ENCODE measurements at places on chromosomes 4 and X. TPM values are rescaled to one million over a fixed set of nuclear protein-coding genes. Genes with fewer than 3 reads are reported as not detected.

DNA sequence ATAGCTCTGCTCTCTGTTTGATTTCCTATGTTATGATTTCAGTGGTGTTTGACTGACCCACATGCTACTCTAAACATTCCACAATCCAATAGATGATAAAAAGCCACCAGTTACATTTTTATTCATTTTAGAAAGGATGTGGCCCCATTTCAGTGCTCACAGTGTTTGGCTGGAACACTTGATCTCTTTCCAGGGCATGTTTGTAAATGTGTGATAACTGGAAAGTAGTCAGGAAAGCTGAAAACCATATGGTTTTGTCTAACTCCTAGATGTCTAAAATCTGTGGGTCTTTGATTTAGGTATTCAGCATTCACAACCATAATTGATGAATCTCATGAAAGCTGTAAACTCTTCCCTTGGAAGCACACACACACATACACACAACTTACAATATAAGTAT lies 904.9 kb upstream of the AGA start:
- no peaks in the 10 kb centered on the region for H3K4me1 ChIP-seq
- H3K36me3 ChIP-seq: no peaks in the 10 kb centered on the region

The GAB3 gene
- total RNA-seq: 11.0 TPM

GRCh38 chr4:153611679-153612078 lies 72.4 kb upstream of the TLR2 start:
- H3K27ac ChIP-seq: no peak overlapping the region
- DNase-seq: no peak
- no peaks in the 10 kb centered on the region for H3K4me1 ChIP-seq
- H3K4me3 ChIP-seq: no peak overlapping the region
- peaks cover 47% of the 10 kb centered on the region for H3K36me3 ChIP-seq

DNA sequence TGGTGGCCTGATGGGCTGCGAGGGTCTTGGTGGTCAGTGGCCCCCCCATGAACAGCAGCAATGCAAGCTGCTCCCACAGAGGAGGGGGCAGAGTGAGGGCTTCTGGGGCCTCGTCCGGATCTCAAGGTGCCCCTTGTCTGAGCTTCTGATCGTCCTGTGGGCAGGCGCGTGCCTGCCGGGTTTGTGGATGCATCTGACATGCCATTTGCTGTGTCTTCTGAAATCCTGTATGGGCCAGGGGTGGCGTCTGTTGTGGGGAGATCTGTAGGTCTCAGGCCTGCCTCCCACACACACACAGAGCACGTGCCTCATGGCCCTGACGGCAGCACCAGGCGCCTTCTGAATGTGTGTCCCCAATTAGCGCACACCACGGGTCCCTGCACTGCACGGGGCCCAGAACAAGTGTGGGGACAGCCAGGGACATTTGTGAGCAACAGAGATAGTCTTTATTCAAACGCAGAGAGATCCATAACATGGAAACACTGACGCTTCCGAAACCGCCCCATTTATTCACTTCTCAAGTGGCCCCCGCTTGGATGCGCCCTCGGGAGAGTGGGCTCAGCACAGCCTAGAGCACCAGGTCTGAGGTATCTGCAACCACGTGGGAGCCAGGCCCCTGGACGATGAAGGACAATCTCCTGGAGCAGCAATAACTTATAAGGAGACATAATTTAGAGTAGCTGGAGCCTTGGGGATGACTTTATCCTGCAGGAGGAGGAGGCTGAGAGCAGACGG lies 5.7 kb downstream of the SPON2 start:
- no peak overlapping the region for H3K27ac ChIP-seq
- H3K36me3 ChIP-seq: no peaks in the 10 kb centered on the region
- H3K4me1 ChIP-seq: peaks cover 50% of the 10 kb centered on the region
- peaks cover 33% of the 10 kb centered on the region for H3K27me3 ChIP-seq
- H3K4me3 ChIP-seq: peak overlapping the region; percentile 71

DNA sequence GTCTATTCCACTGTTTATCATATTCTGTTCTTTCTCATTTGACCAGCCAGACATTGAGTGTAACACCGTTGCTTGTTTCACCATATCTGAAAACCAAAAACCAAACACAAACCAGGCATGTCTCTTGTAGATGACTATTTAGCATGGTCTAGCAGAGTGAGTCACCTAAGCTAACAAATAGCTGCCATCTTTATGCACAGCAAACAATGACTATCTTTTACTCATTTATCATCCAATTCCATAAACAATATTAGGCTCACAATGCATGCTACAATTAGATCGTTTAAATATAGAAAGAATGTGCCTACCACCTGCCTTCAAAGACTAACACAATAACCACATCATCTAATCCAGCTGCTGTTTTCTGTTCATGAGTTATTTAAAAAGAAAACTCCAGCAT lies 495.4 kb downstream of the PCDH19 start:
- no peak for DNase-seq
- H3K27me3 ChIP-seq: no peaks in the 10 kb centered on the region
- H3K4me1 ChIP-seq: no peaks in the 10 kb centered on the region
- no peak overlapping the region for H3K4me3 ChIP-seq

DNA sequence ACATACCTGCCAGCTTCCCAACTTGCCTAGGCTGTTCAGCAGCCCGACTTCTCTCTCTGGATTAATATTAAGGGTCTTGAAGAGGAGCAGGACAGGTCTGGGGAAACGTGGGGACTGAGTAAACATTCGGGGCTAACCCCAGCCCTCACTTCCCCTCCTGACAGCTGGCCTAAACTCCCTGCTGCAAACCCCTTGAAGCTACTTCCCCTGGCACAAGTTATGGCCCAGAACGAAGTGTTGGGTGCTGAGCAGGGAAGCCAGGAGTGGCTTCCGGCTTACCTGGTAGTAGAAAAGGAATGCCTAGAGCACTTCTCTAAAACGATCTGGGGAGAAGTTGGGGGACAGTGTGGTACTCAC lies 200.0 kb downstream of the BCOR start:
- H3K4me1 ChIP-seq: no peaks in the 10 kb centered on the region
- H3K36me3 ChIP-seq: no peaks in the 10 kb centered on the region
- no peak for DNase-seq
- H3K4me3 ChIP-seq: no peak overlapping the region
- H3K27ac ChIP-seq: no peak overlapping the region

The ATOH1 gene
- total RNA-seq: not detected

DNA sequence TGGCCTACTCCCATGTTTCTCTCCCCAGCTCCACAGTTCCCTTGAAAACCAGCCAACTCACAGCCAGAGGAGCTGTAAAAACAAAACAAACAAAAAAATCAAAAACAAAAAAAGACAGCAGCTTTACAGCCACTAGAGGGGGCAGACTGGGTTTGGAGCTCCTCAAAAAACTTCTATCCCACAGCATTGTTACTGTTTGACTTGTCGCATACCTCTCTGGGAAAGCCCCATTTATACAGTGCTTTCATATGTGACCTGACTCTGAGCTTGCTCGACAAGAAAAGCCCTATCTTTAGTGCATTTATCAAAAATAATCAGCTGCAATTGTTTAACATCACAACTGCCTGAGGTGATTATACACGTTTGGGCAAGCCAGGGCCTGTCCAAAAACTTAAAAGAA lies 21.6 kb downstream of the TSPAN6 start:
- H3K27me3 ChIP-seq: no peaks in the 10 kb centered on the region
- peak; percentile 68 for DNase-seq
- no peaks in the 10 kb centered on the region for H3K4me1 ChIP-seq
- no peak overlapping the region for H3K4me3 ChIP-seq
- H3K27ac ChIP-seq: no peak overlapping the region

The MAGEE1 gene
- total RNA-seq: 0.29 TPM

DNA sequence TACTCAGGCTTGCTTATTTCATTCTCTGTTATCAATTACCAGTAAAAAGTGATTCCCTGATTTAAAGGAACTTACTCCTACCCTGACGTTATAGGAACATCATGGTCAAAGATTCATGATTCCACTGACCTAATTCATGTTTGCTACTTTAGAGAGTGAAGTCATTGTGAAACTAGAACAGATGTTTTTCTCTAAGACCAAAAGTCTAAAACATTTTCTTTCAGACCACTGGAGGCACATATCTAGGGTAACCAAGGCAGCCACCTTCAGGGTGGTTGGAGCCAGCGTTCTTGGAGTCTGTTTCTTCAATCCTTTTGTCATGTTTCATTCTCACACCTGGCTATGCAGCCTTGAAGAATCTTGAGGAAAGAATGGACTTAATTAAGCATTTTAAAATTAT lies 77.8 kb downstream of the GALNTL6 start:
- no peak overlapping the region for H3K27ac ChIP-seq
- no peak for DNase-seq

DNA sequence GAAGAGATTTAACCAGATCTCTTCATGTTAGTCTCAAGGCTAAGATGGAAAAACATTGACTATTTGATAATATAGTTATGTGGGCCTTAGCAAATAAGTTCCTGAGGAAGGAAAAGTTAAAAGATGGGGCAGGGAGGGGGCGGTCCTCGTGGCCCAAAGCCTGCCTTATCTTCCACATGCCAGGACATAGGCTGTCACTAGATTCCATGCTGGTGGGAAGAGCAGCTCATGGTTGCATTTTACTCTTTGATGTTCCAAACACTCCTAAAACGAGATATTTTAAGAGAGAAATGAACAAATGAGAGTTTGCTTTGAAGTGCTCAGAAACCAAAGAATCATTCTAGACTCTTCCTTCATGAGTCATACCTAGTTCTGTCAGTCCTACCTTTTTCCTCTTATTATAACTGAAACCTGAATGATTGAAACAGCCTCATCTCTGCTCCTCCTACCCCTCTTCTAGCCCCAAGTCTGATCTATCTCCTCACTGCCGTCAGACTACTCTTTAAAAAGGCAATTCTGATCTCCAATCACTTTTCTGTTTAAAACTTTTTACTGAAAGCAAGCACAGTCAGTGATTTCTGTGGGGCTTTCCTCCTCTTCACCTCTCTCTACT lies 25.1 kb downstream of the RAB9B start:
- H3K4me3 ChIP-seq: no peak overlapping the region
- H3K27me3 ChIP-seq: peaks cover 10% of the 10 kb centered on the region
- no peak overlapping the region for H3K27ac ChIP-seq

The ADH1A gene
- not detected for total RNA-seq

- H3K4me1 ChIP-seq: no peaks in the 10 kb centered on the region
- no peaks in the 10 kb centered on the region for H3K36me3 ChIP-seq
- DNase-seq: no peak
- H3K27me3 ChIP-seq: no peaks in the 10 kb centered on the region
These were observed 42.1 kb upstream of the SPINK2 start for GRCh38 chr4:56863441-56864139.

- no peak overlapping the region for H3K27ac ChIP-seq
- peaks cover 54% of the 10 kb centered on the region for H3K36me3 ChIP-seq
- no peak for DNase-seq
These were observed 40.5 kb downstream of the MED14 start for GRCh38 chrX:40694802-40695201.

DNA sequence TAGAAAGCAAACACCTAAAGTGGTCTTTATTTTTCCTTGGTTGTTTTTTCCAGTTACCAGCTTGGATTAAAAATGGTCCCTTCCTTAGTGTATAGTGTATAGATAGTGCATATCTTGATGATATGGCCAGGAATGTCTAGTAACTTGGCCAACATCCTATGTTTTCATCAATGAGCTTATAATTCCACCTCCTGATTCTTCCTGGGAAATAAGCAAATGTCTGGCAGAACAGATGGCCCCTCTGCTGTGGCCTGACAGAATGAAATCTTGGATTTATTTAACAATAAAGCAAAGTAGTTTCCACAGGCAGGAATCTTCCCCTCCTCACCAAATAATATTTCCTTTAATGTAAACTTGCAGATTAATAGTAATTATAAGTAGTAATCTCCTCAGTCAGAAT lies 6.1 kb downstream of the SCARB2 start:
- H3K36me3 ChIP-seq: no peaks in the 10 kb centered on the region
- no peaks in the 10 kb centered on the region for H3K27me3 ChIP-seq
- no peak for DNase-seq
- peak overlapping the region; percentile 27 for H3K4me3 ChIP-seq
- peaks cover 69% of the 10 kb centered on the region for H3K4me1 ChIP-seq

DNA sequence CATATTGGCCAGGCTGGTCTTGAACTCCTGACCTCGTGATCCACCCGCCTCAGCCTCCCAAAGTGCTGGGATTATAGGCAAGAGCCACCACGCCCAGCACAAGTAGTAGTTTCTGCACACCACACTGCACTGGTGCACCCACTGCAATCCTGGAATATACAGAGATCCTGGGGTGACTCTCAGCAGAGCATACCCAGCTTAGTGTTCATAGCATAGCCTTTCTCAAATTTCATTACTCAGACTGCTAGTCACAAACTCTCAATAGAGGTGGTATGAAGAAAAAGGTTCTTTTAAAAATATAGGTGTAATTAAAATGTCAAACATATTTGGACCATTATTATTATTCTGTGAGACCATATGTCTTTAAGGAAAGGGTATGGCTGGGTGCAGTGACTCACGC lies 6.2 kb upstream of the ARHGAP10 start:
- no peak overlapping the region for H3K27ac ChIP-seq
- H3K4me1 ChIP-seq: no peaks in the 10 kb centered on the region
- no peaks in the 10 kb centered on the region for H3K27me3 ChIP-seq
- no peak for DNase-seq
- no peak overlapping the region for H3K4me3 ChIP-seq

DNA sequence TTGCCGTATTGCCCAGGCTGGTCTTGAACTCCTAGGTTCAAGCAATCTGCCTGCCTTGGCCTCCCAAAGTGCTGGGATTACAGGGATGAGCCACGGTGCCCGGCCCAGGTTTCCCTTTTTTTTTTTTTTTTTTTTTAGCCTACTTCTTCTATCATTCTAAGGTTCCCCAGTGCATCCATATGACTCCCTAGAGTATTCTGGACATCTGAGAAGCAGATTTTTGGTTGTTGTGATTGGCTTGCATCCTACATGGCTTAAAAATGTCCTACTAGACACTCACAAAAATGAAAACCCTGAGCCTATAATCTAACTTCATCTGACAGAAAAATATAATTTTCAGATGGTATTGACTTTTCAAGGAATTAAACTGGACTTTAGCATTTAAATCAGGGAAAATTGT lies 41.7 kb downstream of the SMIM14 start:
- H3K4me1 ChIP-seq: peaks cover 10% of the 10 kb centered on the region
- DNase-seq: no peak
- H3K27ac ChIP-seq: no peak overlapping the region
- H3K36me3 ChIP-seq: peaks cover 45% of the 10 kb centered on the region

- H3K27ac ChIP-seq: no peak overlapping the region
- no peaks in the 10 kb centered on the region for H3K4me1 ChIP-seq
- DNase-seq: no peak
- H3K4me3 ChIP-seq: no peak overlapping the region
These were observed 41.5 kb downstream of the TNIP3 start for GRCh38 chr4:121122661-121123060.

DNA sequence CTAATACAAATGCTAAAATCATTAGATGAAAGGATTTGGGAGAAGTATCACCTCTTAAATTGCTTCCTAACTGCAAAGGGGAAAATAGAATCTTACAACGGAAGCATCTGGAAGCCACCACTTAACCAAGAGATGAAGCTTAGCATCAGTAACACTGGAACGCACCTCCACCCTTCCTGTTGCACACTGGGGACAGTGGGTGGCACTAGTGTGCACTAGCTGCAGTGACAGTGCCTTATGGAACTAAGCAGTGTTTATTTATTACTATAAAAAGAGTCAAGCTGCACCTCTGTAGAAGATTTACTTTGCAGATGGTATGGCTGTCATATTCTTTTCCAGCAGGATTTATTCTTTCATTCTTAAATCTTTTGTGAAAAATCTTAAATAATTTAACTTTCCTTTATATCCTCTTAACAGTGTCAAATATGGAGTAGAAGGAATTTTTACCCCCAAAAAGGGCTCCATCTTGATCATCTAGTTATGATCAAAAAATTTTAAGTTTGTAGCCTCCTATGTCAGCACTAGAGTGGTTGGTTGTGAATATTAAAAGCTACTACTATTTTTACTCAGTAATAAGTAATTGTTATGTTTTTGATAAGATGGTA lies 76.7 kb downstream of the SCD5 start:
- no peak overlapping the region for H3K27ac ChIP-seq
- no peaks in the 10 kb centered on the region for H3K27me3 ChIP-seq
- H3K4me3 ChIP-seq: no peak overlapping the region
- no peaks in the 10 kb centered on the region for H3K4me1 ChIP-seq
- no peaks in the 10 kb centered on the region for H3K36me3 ChIP-seq
- DNase-seq: peak; percentile 79
